RWPE1 (cell line): ENCODE measurements at places on chromosomes 6 and 20.

DNA sequence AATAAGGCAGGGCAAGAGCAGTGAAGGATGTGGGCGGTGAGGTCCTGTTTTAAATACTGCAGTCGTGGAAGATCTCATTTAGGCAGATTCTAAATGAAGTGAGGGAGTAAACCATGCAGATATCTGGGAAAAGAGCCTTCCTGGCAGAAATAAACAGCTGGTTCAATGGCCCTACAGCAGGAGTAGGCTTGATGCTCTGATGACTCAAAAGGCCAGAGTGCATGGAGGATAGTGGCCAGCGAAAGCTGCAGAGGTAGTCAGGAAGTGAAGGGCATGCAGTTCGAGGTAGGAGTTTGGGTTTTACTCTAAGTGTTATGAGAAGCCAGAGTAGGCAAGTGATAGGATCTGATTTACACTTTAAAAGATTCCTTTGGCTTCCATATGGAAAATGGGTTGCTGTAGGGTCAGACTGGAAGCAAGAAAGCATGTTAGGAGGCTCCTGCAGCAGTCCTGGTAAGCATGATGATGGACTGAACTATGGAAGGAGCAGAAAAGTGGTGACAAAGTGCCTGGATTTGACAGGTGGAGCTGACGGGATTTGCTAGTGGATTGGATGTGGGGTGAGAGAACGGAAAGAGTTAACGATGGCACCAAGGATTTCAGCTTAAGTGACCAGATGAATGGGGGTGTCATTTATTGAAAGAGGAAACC, 150.0 kb downstream of the GJA10 start:
- DNase-seq = no peak

- DNase-seq = no peak
Observed at GRCh38 chr6:125824946-125825771, 34.4 kb downstream of the NCOA7 start.

- peak; percentile 58 for DNase-seq
Observed at GRCh38 chr20:63056236-63057170, 49.7 kb upstream of the BHLHE23 start.

DNA sequence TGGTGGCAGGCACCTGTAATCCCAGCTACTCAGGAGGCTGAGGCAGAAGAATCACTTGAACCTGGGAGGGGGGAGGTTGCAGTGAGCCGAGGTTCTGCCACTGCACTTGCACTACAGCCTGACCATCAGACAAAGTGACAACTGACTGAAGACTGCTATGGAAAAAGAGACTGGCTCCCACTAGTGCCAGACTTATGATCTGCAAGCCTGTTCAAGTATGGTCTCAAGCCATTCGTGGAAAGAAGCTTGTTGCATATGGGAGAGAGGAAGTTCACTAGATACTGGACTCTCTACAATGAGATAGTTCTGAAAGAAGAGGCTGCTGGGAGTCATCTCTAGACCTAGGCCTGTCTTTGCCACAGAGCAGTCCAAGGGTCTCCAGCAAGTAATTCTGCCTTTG, 26.7 kb downstream of the MDN1 start:
- DNase-seq = peak; percentile 8

GRCh38 chr20:44811150-44811685, 872 bp upstream of the RIMS4 start:
- DNase-seq = no peak

DNA sequence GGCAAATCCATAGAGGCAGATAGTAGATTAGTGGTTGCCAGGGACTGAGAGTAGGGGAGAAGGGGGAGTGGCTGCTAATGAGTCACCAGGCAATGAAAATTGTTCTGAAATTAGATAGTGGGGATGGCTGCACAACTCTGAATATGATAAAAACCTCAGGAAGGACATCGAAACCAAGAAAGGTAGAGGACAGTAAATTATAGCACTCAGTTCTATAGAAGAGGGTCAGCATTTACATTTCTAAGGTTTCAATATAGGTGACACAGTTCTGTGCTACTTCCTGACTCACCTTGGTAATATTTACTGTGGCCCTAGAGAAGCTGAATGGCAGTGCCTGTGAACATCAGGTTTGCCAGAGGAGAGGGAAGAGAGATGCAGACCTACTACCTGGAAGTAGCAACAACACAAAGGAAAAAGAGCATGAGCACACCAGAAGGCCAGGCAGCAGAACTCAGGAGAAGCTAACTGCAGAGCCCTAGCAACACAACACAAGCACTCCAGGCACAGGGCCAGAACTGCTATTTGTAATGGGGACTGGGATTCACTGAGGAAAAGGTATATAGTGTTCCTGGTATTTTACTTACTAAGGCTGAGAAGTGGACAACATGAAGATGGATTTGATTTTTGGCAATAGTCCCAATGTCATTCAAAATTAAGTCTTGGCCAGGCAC, 75.9 kb downstream of the PLCG1 start:
- DNase-seq = peak; percentile 45

DNA sequence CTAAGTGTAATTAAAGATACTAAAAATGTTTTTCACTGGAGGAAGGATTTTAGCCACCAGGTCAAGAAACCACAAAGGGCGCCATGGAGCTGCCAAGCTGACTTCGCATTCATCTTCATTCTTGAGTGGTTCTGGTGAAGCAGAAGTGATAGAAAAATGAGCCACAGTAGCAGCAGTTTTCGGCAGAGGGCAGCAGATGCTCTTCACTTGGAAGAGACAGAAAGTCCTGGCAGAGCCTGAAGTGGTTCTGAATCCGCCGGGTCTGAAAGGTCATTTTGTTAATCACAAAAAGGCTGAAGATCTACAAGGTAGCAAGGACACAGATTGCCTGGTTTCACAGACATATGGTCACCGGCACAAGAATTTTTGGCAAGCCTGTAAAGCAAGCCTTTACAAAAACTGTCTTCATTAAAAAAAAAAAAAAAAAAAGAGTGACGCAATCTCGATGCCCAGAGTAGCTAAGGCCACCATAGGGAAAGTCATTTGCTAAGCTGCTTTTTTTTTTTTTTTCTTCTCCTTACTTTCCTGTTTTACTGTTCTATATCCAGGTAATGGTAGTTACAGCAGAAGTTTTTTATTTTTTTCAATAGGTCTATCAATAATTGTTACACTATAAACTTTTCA, 345.1 kb upstream of the AGPAT4 start:
- DNase-seq = peak; percentile 48

DNA sequence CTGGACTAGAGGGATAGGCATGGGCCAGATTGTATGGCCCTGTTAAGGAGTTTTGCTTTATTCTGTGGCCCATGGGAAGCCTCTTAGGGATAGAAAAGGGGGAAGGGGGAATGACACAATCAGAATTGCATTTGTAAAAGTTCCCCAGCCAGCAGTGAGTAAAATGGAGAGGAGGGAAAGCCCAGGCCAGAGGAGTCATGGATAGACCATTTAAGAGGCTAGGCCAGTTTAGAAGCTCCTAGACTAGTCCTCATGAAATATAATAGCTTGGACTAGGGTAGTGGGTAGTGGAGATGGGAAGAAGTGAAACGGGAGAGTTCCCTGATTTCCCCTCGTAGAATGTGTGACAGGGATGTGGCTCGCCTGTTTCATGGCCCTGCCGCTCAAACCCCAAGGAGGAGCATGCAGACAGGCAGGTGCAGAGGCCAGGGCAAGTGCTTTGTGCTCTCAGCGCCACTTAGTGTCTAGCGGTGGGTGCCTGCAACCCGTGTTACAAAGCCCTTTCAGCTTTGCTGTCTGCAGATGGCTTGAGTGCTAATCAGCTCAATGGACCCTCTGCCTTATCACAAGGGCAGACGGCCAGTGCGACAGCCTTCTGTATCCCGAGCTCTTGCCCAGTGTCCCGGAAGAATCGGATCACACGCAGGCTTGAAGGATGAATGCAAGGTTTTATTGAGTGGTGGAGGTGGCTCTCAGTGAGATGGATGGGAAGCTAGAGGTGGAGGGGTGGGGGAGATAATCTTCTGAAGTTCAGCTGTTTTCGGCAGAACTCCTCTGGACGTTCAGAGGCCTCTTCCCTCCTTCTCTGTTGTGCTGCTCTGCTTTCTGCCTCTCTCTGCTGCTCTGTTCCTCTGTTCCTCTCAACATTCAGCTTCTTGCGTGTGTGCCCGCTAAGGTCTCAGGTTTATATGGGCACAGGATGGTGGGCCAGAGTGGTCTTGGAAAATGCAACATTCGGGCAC, 141.1 kb downstream of the CEP57L1 start:
- DNase-seq = no peak

DNA sequence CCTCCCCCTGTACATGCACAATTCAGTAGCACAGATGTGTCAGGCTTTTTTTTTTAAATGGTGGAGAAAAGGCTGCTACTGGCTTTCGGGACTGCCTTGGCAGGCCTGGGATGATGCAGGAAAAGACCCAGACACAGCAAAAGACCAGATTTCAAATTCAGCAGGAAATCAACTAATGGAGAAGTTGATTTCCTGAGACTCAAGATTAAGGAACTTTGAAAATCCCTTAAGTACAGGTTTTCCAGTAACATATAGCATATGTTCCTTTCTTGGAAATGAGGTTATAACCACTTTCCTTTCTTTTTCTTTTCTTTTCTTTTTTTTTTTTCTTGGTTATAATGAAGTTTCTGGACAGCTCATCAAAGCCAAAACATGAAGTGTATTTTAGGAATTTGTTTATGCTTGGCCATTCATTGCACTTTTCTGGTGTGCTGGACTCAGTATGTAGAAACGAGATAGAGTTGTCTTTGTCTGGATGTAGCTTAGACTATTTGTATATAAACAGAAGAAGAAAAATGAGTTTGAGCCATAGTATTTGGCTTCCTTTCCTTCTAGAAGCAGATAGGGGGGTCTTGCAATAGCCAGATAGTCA, 119.4 kb downstream of the SASH1 start:
- DNase-seq = no peak

GRCh38 chr20:48921883-48922820, 641 bp downstream of the ARFGEF2 start:
- DNase-seq = peak; percentile 83

- no peak for DNase-seq
Observed at GRCh38 chr6:117919275-117919674, 12.2 kb downstream of the SLC35F1 start.

DNA sequence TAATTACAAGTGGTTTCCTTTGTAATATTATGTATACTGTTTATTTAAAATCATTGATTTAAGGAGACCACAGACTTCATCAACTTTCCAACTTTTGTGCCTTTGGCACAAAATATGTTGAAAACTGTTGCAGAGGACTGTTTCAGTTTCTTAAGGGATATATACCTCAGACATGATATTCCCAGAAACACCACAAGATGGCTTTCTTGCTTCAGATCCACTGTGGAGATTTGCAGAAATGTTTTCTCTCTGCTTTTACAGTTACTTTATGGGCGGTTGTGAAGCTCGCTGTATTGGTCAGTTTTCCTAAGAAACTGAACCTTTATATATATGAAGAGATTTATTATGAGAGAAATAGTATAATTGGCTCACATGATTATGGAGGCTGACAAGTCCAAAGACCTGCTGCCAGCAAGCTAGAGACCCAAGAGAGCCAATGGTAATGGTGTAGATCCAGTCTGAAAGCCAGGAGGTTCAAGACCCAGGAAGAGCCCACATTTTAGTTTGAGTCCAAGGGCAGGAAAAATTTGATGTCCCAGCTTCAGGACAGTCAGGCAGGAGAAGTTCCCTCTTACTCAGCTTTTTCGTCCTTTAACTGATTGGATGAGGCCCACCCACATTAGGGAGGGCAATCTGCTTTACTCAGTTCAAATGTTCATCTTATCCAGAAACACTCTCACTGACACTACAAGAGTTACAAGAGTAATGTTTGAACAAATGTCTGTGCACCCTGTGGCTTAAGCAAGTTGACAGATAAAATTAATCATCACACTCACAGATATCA, 12.8 kb downstream of the ME1 start:
- peak; percentile 48 for DNase-seq

- DNase-seq = no peak
Observed at GRCh38 chr6:137749696-137750211, 117.3 kb upstream of the TNFAIP3 start.

GRCh38 chr6:15106958-15107643, 138.8 kb upstream of the JARID2 start:
- no peak for DNase-seq

DNA sequence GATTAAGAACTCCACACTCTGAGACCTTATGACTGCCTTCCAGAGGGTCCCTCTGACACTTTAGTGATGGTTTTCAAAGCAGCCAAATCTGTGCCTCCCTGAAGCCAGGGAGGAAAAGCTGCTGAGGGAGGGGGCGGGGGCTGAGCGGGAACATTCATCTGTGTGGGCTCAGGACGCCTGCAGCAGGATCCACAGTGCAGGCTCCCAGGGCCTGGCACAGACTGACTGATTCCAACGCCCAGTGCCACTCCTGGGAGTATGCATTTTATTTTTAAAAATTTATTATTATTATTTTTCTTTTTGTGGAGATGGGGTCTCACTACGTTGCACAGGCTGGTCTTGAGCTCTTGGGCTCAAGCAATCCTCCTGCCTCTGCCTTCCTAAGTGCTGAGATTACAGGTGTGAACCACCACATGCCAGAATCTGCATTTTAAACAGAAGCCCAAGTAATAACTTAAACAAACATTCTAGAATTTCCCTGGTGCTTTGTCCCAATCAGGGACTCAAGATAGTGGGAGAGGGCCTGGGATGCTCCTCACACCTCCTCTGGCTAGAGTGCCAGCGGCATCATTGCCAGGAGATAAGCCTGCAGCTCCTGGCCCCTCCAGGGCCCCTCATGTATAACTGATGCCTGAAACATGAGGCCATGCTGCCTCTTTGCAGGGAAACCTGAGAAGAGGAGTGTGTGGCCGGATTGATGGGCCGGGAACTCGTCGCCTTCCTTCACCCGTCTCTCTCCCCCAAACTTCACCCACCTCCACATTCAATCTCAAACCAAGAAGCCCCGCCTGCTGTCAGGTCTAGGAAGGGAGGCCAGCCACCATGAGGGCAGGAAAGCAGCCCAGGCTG, 438 bp upstream of the TMC2 start:
- no peak for DNase-seq

- DNase-seq = peak; percentile 84
Observed at GRCh38 chr20:46004889-46005473, 3.7 kb upstream of the MMP9 start.

DNA sequence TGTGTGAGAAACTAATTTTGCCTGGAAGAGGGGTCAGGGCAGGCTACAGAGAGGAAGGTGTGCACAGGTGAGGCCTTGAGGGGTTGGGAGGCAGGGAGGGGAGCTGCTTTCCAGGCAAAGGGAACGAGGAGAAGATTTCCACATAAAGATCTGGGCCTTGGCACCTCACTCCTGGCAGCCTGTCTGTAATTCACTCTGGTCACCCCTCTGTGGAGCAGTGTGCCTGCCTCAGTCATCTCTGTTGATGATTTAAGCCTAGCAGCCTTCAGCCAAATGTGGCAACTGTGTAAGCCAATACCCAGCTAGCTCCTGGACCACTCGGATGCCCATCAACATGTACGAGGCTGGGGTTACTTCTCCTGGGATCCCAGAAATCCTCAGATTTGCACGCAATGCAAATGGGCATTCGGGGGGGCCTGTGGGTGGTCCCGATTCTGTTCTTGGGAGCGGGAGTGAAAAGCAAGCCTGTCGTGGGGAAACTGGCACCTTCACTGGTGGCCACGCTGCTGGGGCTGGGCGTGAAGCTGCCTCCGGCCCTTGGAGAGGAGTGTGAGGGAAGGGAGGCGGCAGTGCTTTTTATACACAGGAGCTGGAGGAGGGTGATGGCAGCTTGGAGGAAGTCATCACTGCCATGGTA, 360.4 kb downstream of the ZFAND3 start:
- no peak for DNase-seq

- DNase-seq = peak; percentile 79
Observed at GRCh38 chr6:4351520-4352321, 216.3 kb upstream of the ECI2 start.
